ENCODE measurements at places on chromosomes 2 and 18. TPM values are rescaled to one million over a fixed set of nuclear protein-coding genes. Genes with fewer than 3 reads are reported as not detected.

BOLL gene
- total RNA-seq, result not detected

KDSR gene
- 35.7 TPM for total RNA-seq

SKOR2 gene
- 1.4 TPM for total RNA-seq

IL37 gene
- total RNA-seq, result not detected

ABCG8 gene
- total RNA-seq, result not detected

CRYBA2 gene
- not detected for total RNA-seq

LRP1B gene
- 1.5 TPM for total RNA-seq

CNRIP1 gene
- 37.3 TPM for total RNA-seq

GALR1 gene
- total RNA-seq, result not detected

- peaks cover 22% of the 10 kb centered on the region for H3K36me3 ChIP-seq
- H3K4me3 ChIP-seq, result no peak overlapping the region
- no peak for DNase-seq
- peaks cover 6% of the 10 kb centered on the region for H3K4me1 ChIP-seq
These were observed 6.2 kb downstream of the CAD start for GRCh38 chr2:27223416-27223815.

DNA sequence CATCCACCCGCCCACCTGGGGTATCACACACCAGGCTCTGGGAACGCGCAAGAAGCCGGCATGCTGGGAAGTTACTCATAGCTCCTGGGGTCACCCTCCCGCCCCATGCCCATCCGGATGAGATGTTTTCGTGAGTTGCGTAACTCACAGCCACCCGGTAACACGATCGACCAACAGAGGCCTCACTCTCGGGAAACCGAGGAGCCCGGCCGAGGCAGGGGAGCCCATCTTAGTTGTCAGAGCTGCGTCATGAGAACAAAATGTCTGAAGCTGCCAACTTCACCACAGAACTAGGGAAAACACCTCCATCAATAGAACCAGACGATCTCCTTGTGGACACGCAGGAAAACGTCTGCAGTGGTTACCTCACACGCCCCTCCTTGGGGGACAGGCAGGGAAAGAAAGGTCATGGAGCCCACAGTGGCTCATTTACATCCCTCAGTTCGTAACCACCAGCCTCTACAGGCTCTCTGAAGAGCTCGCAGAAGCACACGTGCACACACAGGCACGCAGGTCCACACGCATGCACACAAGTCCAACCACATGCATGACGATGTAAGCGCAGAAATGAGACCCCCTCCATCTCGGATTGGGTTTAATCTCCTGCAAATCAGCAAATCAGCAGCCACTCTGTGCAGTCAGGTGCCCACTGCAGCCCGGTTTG is 26.2 kb downstream of the ADI1 start:
- no peak overlapping the region for H3K27ac ChIP-seq
- peaks cover 46% of the 10 kb centered on the region for H3K4me1 ChIP-seq
- no peaks in the 10 kb centered on the region for H3K27me3 ChIP-seq

GRCh38 chr2:181289698-181290097 is 167.5 kb upstream of the ITGA4 start:
- H3K27me3 ChIP-seq, result no peaks in the 10 kb centered on the region
- H3K4me3 ChIP-seq, result no peak overlapping the region

GRCh38 chr2:106143495-106144215 is 50.4 kb downstream of the UXS1 start:
- no peak for DNase-seq
- H3K4me3 ChIP-seq, result no peak overlapping the region
- no peaks in the 10 kb centered on the region for H3K27me3 ChIP-seq
- H3K27ac ChIP-seq, result no peak overlapping the region

DNA sequence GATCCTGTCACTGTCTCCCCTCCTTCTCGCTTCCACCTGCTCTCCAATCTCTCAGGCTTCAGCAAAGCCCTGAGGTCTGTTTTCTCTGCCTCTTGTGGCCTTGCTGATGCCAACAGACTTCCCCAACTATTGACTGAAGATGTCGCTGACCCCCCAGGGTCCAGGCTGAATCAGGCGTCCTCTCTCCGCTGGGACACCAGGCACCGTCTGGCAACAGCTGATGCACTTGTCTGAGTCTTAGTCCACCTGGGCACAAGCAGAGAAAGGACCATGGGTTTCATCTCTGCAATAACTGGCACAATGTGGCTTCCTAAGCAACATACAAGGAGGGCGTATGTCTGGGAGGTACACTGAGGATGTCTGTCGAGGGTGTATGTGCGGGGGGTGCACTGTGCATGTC is 248.7 kb upstream of the MYT1L start:
- peaks cover 9% of the 10 kb centered on the region for H3K27me3 ChIP-seq
- no peak for DNase-seq
- H3K27ac ChIP-seq, result no peak overlapping the region

- H3K36me3 ChIP-seq, result no peaks in the 10 kb centered on the region
- no peak within 1 kb of the TSS for H3K27ac ChIP-seq
- peak; percentile 76 for DNase-seq
- peaks cover 29% of the 10 kb centered on the region for H3K27me3 ChIP-seq
- no peak within 1 kb of the TSS for H3K4me3 ChIP-seq
These were observed at the start of gene FAM237A for GRCh38 chr2:206642075-206643025. Gene FAM237A (plus strand): TSS chr2:206642487. CDS start chr2:206644237, 1,750 bp downstream.

- DNase-seq, result no peak
- no peak overlapping the region for H3K4me3 ChIP-seq
- H3K4me1 ChIP-seq, result no peaks in the 10 kb centered on the region
- H3K27me3 ChIP-seq, result no peaks in the 10 kb centered on the region
These were observed 146.3 kb downstream of the GCA start for GRCh38 chr2:162490052-162490717.

DNA sequence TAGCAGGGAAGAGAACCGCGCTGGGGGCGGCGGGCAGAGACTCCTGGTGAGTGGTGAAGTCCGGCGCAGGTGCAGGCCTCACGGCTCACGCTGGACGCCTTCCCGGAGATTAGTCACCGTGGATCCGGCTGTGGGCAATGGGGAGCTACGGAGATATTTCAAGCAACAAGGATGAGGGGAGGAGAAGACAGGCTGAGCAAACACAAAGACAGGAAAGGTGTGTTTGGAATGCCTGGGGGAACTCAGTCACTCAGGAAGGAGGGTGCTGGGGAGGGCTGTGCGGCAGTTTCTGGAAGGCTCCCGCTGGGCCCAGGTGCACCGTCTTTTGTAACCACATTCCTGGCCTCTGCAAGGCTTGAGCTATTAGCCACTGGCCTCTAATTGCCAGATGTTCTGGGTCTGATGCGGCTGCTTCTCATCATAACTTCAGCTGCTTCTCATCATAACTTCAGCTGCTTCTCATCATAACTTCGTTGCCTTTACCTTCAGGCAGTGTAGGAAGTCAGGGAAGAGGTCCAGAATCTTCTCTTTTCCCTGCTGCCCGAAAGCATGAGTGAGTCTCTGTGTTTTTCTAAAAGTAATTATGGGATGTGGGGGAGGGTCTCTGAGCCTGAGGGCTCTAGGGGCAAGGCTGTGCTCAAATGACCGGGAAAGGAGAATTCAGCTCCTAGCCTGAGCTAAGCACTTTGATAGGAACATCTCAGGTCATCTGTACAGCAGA is 118.9 kb downstream of the PXDN start:
- DNase-seq, result no peak
- peak overlapping the region; percentile 18 for H3K4me3 ChIP-seq
- H3K4me1 ChIP-seq, result peaks cover 32% of the 10 kb centered on the region
- H3K36me3 ChIP-seq, result peaks cover 18% of the 10 kb centered on the region

DNA sequence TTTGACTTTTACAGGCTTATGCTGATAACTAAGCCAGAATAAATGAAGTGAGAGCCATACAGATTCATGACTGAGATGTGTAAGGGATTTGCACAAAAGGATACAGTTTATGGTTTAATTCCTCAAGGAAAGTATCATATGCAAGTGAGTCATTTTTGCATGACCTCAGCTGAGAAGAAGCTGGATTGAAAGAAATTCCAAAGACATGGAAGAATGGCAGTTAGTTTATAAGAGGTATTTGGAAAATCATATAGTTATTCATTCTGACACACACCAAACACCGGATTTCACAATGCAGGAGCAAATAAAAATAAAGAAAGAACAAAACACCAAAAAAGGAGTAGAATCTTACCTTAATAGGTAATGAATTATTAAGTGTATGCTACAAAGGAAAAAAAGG is 83.2 kb upstream of the RND3 start:
- H3K36me3 ChIP-seq, result no peaks in the 10 kb centered on the region
- no peak for DNase-seq
- H3K4me3 ChIP-seq, result no peak overlapping the region

DNA sequence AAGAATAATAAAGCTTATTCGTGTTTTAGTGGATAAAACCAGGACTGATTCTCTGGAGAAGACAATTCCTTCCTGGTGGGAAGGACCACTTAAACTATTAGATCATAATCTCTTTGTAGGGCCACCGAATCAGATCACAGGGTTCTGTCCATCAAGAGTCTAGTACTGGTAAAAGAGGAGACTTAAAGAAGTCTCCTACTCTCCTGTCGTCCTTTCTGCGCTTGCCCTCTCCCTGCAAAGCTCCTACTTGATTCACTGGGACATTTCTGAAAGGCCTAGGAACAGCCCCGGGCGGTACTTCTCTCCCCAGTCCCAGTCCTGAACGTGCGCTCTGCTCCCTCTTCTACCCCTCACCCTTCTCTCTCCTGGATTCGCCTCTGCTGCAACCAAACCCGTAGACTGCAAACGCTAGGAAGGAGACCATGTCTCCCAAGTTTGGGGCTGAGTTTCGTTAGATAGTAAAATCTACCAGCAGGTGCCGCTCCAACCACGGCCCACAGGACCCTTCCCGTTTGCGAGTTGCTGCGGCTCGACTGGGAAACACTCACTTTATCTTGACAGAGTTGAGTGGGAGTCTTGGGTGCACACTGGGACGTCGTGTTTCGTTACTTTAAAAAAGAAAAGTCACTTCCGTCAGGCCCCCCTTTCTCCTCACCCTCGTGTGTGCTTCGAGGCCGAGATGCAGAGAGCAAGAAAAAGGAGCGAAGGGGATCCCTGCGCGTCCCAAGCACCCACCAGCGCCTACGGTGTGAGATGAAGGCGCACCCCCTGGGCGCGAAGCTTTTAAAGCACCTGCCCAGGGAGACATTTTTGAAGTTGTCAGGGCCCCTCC is 923 bp downstream of the FIGLA start:
- peaks cover 12% of the 10 kb centered on the region for H3K4me1 ChIP-seq
- H3K4me3 ChIP-seq, result peak overlapping the region; percentile 81

GRCh38 chr2:237868631-237869342 is 9.4 kb downstream of the RAMP1 start:
- H3K27me3 ChIP-seq, result peaks cover 3% of the 10 kb centered on the region
- DNase-seq, result no peak
- no peak overlapping the region for H3K4me3 ChIP-seq
- H3K27ac ChIP-seq, result no peak overlapping the region

- peaks cover 8% of the 10 kb centered on the region for H3K27me3 ChIP-seq
- peak; percentile 76 for DNase-seq
- H3K4me1 ChIP-seq, result no peaks in the 10 kb centered on the region
- no peak overlapping the region for H3K4me3 ChIP-seq
These were observed 107.1 kb upstream of the TTN start for GRCh38 chr2:178914259-178914849.

- H3K27me3 ChIP-seq, result no peaks in the 10 kb centered on the region
- H3K4me3 ChIP-seq, result no peak overlapping the region
- no peak for DNase-seq
- H3K27ac ChIP-seq, result no peak overlapping the region
These were observed 95.1 kb upstream of the RFX8 start for GRCh38 chr2:101569886-101570520.

GRCh38 chr2:68687018-68687417 is 43.6 kb downstream of the PROKR1 start:
- no peak for DNase-seq
- H3K27me3 ChIP-seq, result no peaks in the 10 kb centered on the region
- no peak overlapping the region for H3K27ac ChIP-seq
- H3K4me3 ChIP-seq, result no peak overlapping the region
- no peaks in the 10 kb centered on the region for H3K4me1 ChIP-seq

- H3K4me3 ChIP-seq, result peak overlapping the region; percentile 84
- peaks cover 11% of the 10 kb centered on the region for H3K4me1 ChIP-seq
- H3K27ac ChIP-seq, result no peak overlapping the region
These were observed 1.1 kb downstream of the EFHD1 start for GRCh38 chr2:232634206-232635150.

- no peaks in the 10 kb centered on the region for H3K27me3 ChIP-seq
- H3K36me3 ChIP-seq, result no peaks in the 10 kb centered on the region
- H3K4me3 ChIP-seq, result no peak overlapping the region
These were observed 145.9 kb upstream of the COPS8 start for GRCh38 chr2:236939721-236940231.

DNA sequence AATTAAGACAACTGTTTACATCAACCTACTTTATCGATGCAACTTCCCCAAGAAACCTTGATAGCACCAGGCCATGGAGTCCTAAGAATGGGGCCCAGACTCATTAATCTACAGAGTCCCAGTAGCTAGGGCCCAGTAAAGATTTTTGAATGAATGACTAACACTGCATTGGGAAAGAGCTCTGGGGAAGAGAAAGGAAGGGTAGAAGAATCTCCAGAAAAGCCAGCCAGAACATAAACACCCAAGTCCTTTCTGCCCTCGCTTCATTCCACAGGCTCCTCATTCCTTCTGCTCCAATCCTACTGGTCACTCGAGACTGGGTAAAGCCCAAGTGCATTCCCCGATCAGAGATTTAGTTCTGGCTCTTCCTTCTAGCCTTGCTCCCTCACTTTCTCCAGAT is 44.3 kb downstream of the CYRIA start:
- peaks cover 12% of the 10 kb centered on the region for H3K36me3 ChIP-seq
- no peak for DNase-seq
- peaks cover 33% of the 10 kb centered on the region for H3K4me1 ChIP-seq
- H3K27me3 ChIP-seq, result no peaks in the 10 kb centered on the region
- no peak overlapping the region for H3K4me3 ChIP-seq
- no peak overlapping the region for H3K27ac ChIP-seq

DNA sequence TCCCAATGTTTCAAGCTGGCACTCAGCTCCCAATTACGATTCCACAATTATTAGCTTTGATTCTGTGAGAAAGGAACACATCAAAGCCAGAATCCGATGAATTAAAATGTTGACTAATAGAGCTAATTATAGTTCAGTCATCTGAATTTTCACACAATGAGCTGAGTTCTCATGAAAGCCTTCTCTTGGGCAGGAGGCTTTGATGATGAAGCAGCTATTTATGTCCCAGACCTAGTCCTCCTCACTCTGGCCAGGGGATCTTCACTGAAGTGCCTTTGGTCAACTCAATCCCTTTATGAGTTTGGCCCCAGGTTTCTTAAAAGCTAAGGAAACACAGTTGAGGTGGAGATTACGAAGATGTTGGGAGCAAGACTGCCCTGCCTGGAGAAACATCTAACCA is 74.7 kb upstream of the PPM1B start:
- no peaks in the 10 kb centered on the region for H3K36me3 ChIP-seq
- H3K27me3 ChIP-seq, result no peaks in the 10 kb centered on the region
- no peak for DNase-seq
- no peak overlapping the region for H3K27ac ChIP-seq
- no peak overlapping the region for H3K4me3 ChIP-seq
- no peaks in the 10 kb centered on the region for H3K4me1 ChIP-seq
